ENCODE measurements at places on chromosomes 1 and 21.

- no peak for DNase-seq
Measured at GRCh38 chr1:167634435-167634834, 4.4 kb downstream of the RCSD1 start.

DNA sequence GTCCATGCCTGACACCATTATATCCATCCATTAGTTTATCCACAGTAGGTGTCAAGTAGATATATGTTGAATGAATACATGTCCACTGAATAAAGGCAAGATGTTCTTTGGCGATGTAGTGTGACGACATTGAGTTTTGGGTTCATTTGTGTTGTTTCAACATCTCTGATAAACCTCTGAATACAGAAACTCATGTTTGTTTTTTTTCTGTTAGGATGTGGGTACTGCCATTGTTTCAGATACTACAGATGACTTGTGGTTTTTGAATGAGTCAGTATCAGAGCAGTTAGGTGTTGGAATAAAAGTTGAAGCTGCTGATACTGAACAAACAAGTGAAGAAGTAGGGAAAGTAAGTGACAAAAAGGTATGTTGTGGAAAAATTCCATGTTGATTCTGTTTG, 28.1 kb downstream of the MDM4 start:
- DNase-seq: no peak

DNA sequence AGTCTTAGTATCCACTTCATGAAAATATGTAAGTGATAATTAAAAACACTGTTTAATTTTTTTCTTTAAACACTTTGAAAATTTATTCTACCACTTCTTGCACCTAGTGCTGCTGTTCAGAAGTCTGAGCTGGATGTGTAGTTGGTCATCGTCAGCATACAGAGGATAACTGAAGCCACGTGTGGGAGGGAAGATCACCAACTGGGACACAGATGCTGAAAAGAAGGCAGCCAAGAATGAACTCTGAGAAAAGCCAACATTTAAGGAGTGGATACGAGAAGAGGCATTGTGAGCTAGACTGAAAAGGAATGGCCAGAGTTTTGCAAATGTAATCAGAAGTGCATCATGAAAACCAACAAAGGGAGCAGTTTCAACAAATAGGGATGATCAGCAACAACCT, 24.6 kb upstream of the CLCA4 start:
- no peak for DNase-seq

DNA sequence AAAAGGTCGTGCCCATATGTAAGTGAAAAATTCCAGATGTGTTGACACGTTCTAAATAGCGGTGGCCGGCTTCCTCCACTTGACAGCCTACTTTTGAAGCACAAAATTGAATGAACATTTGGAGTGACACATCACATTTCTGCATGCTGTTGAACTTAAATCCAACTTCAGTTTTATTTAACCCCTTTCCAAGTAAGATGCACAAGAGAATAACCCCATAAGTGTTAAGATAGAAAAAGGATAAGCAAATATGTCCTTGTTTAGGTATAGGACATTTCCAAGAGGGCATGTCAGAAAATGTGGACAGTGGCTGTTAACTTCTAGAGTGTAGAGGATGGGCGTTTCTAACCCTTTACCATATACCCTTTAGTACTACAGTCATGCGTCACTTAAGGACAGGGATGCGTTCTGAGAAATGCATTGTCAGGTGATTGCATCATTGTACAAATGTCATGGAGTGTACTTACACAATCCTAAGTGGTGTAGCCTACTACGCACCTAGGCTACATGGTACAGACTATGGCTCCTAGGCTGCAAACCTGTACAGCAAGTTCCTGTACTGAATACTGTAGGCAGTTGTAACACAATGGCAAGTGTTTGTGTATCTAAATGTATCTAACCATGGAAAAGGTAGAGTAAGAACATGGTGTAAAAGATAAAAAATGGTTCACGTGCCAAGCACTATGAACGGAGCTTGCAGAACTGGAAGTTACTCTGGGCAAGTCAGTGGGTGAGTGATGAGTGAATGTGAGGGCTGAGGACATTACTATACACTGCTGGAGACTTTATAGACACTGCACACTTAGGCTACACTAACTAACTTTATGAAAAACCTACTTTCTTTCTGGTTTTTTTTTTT, 9.3 kb upstream of the FAM89A start:
- DNase-seq: no peak

DNA sequence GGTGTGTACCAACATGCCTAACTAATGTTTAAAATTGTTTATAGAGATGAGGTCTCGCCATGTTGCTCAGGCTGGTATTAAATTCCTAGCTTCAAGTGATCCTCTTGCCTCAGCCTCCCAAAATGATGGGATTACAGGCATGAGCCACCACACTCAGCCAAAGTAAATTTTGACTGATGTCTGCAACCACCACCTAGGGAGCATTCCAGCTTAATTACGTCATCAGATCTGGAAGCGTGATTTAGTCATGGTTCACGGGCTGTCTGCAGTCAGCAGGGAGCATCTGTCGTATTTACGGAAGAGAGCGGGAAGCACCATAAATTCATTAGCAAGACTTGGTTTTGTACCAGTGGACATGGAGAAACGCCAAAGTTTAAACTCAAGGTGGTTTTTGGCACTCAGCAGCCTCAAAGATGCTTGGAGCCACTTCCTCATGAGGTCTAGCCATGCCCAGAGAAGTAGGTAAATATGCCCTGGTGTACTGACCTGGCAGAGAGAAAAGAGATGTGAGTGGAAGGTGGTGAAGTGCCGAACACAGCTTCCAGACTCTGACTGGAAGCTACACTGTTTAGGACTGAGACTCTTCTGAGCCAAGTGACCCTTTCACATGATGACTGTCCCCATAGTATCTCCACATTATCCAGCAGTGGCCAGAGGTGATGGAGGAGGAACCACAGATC, 60.8 kb upstream of the SLC35F3 start:
- DNase-seq: no peak

DNA sequence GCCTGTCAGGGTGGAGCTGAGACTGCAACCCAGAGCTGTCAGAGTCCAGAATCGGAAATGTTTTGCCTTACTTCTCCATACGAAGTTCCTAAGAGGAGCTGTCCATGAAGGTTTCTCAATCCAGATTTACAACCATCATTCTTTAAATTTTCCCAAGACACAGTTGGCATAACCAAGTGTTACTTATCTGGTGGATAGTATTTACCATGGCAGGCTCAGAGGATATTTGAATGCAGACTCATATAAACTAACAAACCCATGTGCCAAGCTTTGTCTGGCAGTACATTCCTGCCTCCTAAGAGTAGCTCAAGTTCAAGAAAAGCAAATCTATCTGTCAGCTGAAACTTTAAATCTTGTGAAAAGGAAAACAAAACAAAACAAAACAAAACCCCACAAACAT, 267.9 kb downstream of the ZNF326 start:
- no peak for DNase-seq
